Dermis blood vessel endothelial cell (primary cell): ENCODE measurements at places on chromosomes 12 and 14. TPM values are rescaled to one million over a fixed set of nuclear protein-coding genes. Genes with fewer than 3 reads are reported as not detected.

The SLC4A8 gene
- 1.3 and 1.7 TPM in 2 replicates for total RNA-seq

The SIRT4 gene
- total RNA-seq, result 1.5 and 3.4 TPM in 2 replicates

The CIDEB gene
- 4.6 and 7.5 TPM in 2 replicates for total RNA-seq

The MUCL1 gene
- total RNA-seq, result not detected in 2 replicates

The OTX2 gene
- total RNA-seq, result not detected in 2 replicates

The SERPINA5 gene
- total RNA-seq, result 0.17 and 0.33 TPM in 2 replicates

The CCDC38 gene
- total RNA-seq, result not detected in 2 replicates

The AGAP2 gene
- under 0.01 and 0.19 TPM in 2 replicates for total RNA-seq

The AMIGO2 gene
- 4.2 and 4.8 TPM in 2 replicates for total RNA-seq

The SLC5A8 gene
- total RNA-seq, result not detected in 2 replicates

The CGRRF1 gene
- total RNA-seq, result 13.2 and 20.8 TPM in 2 replicates

The CEBPE gene
- total RNA-seq, result not detected in 2 replicates

The MDGA2 gene
- total RNA-seq, result not detected in 2 replicates

The LRIG3 gene
- 28.9 and 39.8 TPM in 2 replicates for total RNA-seq

The TAS2R7 gene
- total RNA-seq, result not detected in 2 replicates

The GDF3 gene
- total RNA-seq, result 2.2 and 2.9 TPM in 2 replicates

The BCL2L14 gene
- not detected in 2 replicates for total RNA-seq

The ZBTB1 gene
- total RNA-seq, result 52.8 and 61.3 TPM in 2 replicates

The PIANP gene
- total RNA-seq, result not detected in 2 replicates

The GPRC5D gene
- 0.17 TPM in 1 of 2 replicates, not detected in the other for total RNA-seq

The GPR135 gene
- total RNA-seq, result 0.47 and 0.68 TPM in 2 replicates

The SUPT16H gene
- total RNA-seq, result 74.9 and 112 TPM in 2 replicates

The ALG10 gene
- 12.9 and 13.7 TPM in 2 replicates for total RNA-seq

The CD163 gene
- not detected in 2 replicates for total RNA-seq

The RNU4-1 gene
- under 0.01 TPM in 2 replicates for total RNA-seq

The HOXC4 gene
- total RNA-seq, result not detected in 2 replicates

The IAPP gene
- not detected in 2 replicates for total RNA-seq

The CABP1 gene
- 0.17 TPM in 1 of 2 replicates, not detected in the other for total RNA-seq

The TMEM121 gene
- total RNA-seq, result 4.6 and 11.7 TPM in 2 replicates

The PPP1R36 gene
- total RNA-seq, result 0.68 and 1.3 TPM in 2 replicates

The GPD1 gene
- total RNA-seq, result not detected in 2 replicates

The PPP4R4 gene
- not detected in 2 replicates for total RNA-seq

The RBMS2 gene
- total RNA-seq, result 37.9 and 76.6 TPM in 2 replicates

The NELL2 gene
- total RNA-seq, result 0.51 TPM in 1 of 2 replicates, not detected in the other

The ADAMTS20 gene
- total RNA-seq, result not detected in 2 replicates

The MAP3K9 gene
- total RNA-seq, result 0.14 and 0.68 TPM in 2 replicates

The SCNN1A gene
- 1.5 and 7.1 TPM in 2 replicates for total RNA-seq

The LIMA1 gene
- 30.8 and 69.7 TPM in 2 replicates for total RNA-seq

The C1S gene
- total RNA-seq, result 0.19 and 1.4 TPM in 2 replicates

The RGS6 gene
- total RNA-seq, result not detected in 2 replicates

The PHETA1 gene
- total RNA-seq, result 8.5 and 9.7 TPM in 2 replicates

The NANOG gene
- not detected in 2 replicates for total RNA-seq

The SRGAP1 gene
- total RNA-seq, result 2.9 and 12.9 TPM in 2 replicates

The TDRD9 gene
- 3.0 and 4.3 TPM in 2 replicates for total RNA-seq

The CCDC177 gene
- not detected in 2 replicates for total RNA-seq

The NFATC4 gene
- total RNA-seq, result 8.8 and 11.1 TPM in 2 replicates

The KRT6A gene
- 0.47 and 1.9 TPM in 2 replicates for total RNA-seq

The GLIPR1 gene
- 2.0 and 5.4 TPM in 2 replicates for total RNA-seq

The NTN4 gene
- 469 and 711 TPM in 2 replicates for total RNA-seq

The FGD4 gene
- 37.2 and 63.8 TPM in 2 replicates for total RNA-seq

The TAMALIN gene
- total RNA-seq, result 35.0 and 49.2 TPM in 2 replicates

The KRT4 gene
- total RNA-seq, result not detected in 2 replicates

The EFS gene
- total RNA-seq, result 0.17 TPM in 1 of 2 replicates, not detected in the other

The TEX52 gene
- total RNA-seq, result not detected in 2 replicates

The TNS2 gene
- 56.2 and 56.5 TPM in 2 replicates for total RNA-seq

The HOXC13 gene
- not detected in 2 replicates for total RNA-seq
